ENCODE measurements at places on chromosomes 2 and 18.

- DNase-seq, result no peak
These were observed 31.9 kb upstream of the SLC35G4 start for GRCh38 chr18:11577271-11578112.

GRCh38 chr18:8839281-8839680 lies 133.9 kb downstream of the MTCL1 start:
- DNase-seq, result no peak

DNA sequence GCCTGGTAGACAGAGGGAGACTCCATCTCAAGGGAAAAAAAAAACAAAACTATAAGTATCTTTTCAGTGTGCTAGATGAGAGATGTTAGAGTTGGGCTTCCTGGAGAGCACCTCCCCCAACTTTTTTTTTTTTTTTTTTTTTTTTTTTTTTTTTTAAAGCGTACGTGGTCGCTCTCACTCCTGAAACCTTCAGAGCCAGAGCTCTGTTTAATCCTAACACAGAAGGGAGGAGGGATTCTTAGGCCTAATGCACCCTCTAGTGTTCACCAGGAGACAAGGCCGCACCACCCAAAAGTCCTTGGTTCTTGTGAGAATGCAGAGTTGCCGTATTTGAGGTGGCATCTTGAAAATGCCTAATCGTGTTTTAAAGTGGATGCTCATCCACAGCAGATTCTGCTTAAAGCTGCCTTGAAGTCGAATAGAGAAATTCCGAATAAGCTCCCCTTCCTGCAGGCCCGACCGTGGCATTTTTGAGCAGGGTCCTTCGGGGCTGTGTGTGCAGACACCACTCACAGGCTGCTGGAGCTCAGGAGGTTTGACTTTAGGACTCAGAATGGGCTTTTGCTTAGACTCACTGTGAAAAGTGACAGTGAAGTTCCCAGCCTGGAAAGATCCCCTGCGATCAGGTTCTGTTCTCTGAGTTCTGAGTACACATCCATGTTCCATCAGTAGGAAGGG lies 252.6 kb downstream of the AGAP1 start:
- DNase-seq, result peak; percentile 67

GRCh38 chr2:170716851-170717598 lies 1.9 kb downstream of the SP5 start:
- DNase-seq, result no peak

GRCh38 chr18:46356278-46357033 lies 252.3 kb downstream of the HAUS1 start:
- no peak for DNase-seq

DNA sequence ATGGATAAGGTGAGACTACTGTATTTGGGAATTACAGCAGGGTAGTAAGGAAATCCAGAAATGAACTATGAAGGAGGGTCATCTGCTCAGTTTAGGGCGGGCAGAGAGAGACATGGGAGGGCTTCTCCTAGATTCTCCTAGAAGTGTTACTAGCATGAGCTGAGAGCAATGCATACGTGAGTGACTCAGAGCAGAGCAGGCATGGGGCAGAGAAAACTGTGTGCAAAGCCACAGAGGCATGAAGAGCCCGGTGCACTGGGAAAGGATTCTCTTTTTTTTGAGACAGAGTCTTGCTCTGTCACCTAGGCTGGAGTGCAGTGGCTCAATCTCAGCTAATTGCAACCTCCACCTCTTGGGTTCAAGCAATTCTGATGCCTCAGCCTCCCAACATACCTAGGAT lies 116.2 kb downstream of the SOCS6 start:
- DNase-seq, result no peak

DNA sequence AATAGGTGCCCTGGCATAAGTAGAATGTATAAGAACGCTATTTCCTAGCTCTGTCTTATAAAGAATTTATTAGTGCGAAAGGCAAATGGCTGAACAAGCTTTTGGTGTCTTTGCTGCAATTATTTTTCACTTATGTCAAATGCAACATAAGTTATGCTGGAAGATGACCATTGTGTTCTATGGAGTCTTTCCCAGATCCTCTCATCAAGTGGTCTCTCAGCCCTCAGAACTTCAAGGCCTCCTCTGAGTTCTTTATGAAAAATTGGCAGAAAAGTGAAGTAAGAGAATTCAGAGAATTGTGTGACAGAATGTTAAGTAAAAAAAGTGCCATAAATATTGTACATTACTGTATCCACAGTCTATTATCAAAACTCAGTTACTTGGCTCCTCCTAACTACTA lies 75.2 kb downstream of the RIT2 start:
- DNase-seq, result no peak

DNA sequence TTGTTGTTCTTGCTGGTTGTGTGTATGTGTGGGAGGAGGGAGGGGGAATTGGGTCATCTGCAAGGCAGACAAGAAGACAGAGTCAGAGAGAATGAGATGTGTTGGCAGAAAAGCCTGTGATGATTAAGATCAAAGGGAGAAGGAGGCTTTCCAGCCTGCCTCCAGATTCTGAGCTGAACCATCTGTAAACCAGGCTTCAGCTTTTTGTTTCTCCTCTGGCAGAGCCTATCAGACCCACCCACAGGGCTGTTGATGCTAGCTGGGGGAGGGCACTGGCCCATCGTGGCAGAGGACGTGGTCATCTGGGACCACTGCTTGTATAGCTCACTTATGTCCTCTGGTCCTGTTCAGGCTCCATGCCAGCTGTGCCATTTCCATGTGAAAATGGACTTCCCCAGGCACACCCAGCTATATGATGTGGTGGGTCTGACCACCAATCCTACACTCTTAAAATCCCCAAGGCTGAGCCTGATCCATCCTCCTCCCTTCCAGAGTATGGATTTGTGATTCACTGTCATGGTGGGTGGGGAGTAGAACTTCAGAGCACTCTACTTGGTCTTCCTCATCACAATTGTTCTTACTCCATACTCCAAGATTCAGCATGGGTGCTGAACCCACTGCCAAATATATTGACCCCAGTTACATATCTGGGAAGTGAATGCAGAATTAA lies 27.8 kb upstream of the COL6A3 start:
- DNase-seq, result no peak

- no peak for DNase-seq
These were observed 690 bp downstream of the SDC1 start for GRCh38 chr2:20224164-20224715.

GRCh38 chr2:122542236-122542635 lies 786.8 kb downstream of the TSN start:
- no peak for DNase-seq

DNA sequence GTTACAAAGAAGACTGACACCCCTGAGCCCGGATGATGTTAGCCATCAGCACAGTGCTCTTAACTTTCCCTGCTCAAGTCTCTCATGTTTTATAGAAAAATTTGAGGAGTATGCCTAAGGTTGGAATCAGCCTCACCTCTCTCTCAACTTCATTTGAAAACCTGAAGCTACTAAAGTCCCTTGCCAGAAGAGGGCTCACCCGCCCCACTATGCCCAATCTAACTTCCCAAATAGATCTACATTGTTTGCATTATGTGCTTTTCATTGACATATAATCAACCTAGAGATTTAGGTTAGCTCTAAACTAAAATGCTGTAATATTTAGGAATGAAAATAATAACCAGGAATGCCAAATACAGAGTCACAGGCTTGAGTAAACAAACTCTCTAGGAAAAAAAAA lies 305.4 kb downstream of the NCKAP5 start:
- DNase-seq, result no peak

DNA sequence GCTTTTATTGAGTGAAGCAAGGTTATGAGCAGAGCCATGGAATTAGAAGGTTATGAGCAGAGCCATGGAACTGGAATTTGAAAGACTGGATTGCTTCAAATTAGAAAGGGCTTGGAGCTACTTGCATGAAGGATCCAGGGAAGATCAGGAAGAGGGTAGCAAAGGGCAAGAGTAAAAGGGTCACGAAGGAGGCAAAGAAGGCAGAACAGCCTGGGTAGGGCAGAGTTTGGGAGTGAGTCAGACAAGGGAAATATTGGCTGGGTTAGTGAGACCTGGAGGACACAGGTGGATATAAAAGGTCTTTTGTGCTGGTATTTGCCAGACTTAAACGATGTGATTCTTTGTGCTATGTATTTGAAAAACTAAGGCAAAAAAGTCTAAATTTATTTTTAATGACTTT lies 65.0 kb downstream of the SEMA4F start:
- no peak for DNase-seq

GRCh38 chr2:73020657-73021370 lies 50.7 kb downstream of the SFXN5 start:
- DNase-seq, result no peak

- DNase-seq, result no peak
These were observed 410.4 kb downstream of the RAD51AP2 start for GRCh38 chr2:17107871-17108270.

GRCh38 chr2:101234169-101234938 lies 18.3 kb upstream of the CNOT11 start:
- no peak for DNase-seq

DNA sequence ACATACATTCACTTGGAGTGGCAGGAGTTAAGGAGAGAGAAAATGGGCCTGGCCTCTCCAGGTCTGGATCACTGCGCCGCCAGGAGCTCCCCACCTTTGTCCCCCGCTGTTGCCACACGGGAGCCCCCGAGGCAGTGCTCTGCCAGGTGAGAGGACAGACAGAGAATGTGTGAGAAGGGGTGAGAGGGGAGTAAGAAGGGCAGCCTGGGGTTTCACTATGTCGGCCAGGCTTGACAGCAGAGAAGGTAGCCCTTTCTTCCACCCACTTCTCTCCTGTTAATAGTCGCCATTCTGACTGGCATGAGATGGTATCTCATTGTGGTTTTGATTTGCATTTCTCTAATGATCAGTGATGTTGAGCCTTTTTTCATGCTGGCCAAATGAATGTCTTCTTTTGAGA lies 26.2 kb upstream of the ARHGEF4 start:
- no peak for DNase-seq

GRCh38 chr2:219916726-219917440 lies 289.5 kb downstream of the SLC4A3 start:
- no peak for DNase-seq

GRCh38 chr2:27296481-27296880 lies 11.8 kb downstream of the UCN start:
- DNase-seq, result no peak

DNA sequence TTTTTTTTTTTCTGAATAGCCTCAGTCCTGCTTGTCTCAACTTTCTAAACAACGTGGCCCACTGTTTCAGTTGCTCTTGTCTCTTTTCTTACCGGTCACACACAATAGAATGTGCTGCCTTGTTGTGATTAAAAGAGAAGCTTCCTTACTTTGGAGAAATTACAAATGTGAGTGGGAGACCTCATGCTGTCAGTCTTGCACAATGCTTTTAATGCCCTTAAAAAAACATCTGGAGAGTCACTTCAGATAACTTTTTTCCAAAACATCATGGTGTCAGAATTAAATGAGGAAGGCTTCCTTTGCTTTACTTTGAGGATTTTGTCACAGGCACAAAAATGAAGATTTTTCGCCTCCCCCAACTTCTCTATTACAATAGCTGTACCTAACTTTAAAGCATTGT lies 37.7 kb downstream of the LHCGR start:
- no peak for DNase-seq

GRCh38 chr2:234910186-234910679 lies 41.6 kb upstream of the SH3BP4 start:
- no peak for DNase-seq

- no peak for DNase-seq
These were observed at the start of gene SKOR2 for GRCh38 chr18:47251289-47252120. TSS of gene SKOR2 (minus strand) at chr18:47251660. CDS start at chr18:47249183, 2,477 bp downstream.

DNA sequence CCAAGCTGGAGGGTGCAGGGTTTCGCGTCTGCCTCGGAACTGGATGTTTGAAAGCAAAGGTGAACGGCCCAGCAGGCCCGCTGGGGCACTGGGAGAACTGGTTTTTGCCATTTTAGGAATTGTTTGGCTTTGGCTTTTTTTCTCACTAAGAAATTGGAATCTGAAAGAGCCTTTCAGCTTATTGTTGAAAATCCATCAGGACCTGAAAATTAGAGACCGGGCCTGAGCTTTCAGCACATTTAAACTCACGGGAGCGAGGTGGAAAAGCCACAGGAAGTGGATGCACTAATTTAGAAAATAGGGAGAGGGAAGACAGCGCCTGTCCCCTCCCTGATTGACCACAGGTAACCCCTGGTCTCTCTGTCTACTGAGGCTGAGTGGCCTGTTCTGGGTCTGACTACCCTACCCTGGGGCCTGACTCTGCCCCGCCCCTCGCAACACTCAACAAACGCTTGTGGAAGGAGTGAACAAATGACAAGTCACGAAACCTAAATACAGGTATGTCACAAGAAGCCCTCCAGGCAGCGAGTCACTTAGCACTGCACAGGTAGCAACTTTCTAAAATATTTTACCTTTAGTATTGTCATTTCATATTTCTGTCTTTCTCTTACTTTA lies 100.3 kb upstream of the MBOAT2 start:
- DNase-seq, result no peak

DNA sequence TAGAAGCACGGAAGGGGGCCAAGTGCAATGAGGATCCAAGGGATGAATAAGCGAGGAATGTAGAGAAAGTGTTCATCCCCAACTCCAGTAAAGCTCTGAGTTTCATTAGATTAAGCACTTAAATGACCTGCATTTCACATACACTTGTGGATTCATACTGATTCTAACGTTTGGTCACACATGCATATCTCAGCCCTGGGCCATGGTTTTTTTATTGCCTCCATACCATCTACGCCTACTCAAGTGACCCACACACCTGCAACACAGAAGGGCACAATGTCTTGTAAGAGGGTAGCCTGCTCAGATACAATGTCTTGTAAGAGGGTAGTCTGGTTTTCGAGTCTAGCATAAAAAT lies 566 bp upstream of the MRPS5 start:
- no peak for DNase-seq

DNA sequence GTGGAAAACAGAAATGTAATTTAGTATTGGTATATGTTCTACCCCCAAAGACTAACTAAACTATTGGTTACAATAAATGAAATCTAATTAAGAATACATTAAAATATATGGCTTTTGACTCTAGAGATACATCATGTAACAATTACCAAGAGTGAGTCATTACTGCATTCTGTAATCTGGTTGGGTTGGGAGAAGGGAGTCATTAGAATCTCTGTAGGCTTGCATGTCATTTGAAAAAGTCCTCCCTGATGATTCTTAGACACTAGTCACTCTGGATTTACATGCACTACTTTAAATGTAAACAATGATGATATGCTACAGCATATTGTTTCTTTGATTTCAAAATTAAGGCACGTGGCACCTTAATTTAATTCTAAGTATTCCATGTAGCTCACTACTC lies 293.4 kb upstream of the CHST9 start:
- DNase-seq, result no peak

DNA sequence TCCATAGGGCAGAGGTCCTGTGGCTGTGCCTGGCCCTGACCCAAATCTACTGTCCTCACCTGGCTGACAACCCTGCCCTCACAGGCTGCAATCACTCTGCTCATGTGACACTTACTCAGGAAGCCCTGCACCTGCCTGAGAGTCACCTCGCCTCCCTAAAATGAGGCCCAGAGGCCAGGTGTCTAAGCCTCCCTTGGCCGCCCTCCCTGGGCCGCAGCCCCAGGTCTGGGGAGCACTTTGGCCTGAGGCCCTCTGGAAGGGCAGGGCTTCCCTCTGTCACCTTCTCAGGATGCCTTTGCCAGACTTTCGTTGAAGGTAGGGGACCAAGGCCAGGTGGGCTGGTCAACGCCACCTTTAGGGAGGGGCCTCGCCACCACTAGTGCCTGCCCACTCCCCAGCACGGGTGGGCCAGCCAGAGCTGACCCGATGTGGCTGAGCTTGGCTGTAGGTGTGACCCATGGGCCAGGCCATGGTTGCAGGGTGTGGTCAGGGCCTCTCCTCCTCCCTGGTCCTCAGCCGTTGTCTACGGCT lies 6.1 kb upstream of the GPC1 start:
- no peak for DNase-seq
